Smooth muscle cell of bladder (primary cell): ENCODE measurements at places on chromosomes 7 and 10. TPM values are rescaled to one million over a fixed set of nuclear protein-coding genes. Genes with fewer than 3 reads are reported as not detected.

Gene SAMD9L
- total RNA-seq = 6.8 and 7.3 TPM in 2 replicates

Gene NPFFR1
- total RNA-seq = under 0.01 TPM in 1 of 2 replicates, not detected in the other

Gene SUPV3L1
- 32.1 and 38.5 TPM in 2 replicates for total RNA-seq

Gene VAX1
- total RNA-seq = not detected in 2 replicates

Gene GIMAP1
- total RNA-seq = under 0.01 TPM in 2 replicates

Gene TAS2R41
- not detected in 2 replicates for total RNA-seq

Gene SPDYE8
- total RNA-seq = not detected in 2 replicates
